NCI-H524 (cell line): ENCODE measurements at places on chromosomes 11 and 22.

GRCh38 chr11:285894-286220 is 3.1 kb upstream of the PGGHG start:
- DNase-seq: no peak

- peak; percentile 96 for DNase-seq
These were observed 4.6 kb upstream of the CABP7 start for GRCh38 chr22:29715240-29715639.

DNA sequence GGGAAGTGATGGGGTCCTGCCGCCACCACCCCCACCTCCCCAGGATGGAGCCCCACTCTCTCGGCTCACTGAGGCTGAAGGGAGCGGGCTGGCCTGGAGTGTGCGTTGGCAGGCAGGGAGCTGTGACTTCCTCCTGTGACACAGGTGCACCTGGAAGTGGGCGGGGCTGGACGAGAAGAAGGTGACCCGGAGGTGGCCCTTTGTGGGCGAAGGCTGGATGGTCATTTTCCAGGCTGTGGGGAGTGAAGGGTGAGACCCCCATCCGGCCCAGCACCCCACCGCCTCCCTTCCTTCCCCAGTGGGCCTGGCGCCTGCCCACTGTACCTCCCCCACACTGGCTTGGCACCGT is 15.3 kb downstream of the IL17REL start:
- DNase-seq: no peak

- no peak for DNase-seq
These were observed 91.6 kb upstream of the B3GAT1 start for GRCh38 chr11:134503596-134503995.

GRCh38 chr11:35717520-35717919 is 54.9 kb downstream of the TRIM44 start:
- DNase-seq: no peak

GRCh38 chr11:27041141-27041899 is 705 bp downstream of the BBOX1 start:
- DNase-seq: no peak

- no peak for DNase-seq
These were observed 326.7 kb upstream of the NCAM1 start for GRCh38 chr11:112634551-112634950.

DNA sequence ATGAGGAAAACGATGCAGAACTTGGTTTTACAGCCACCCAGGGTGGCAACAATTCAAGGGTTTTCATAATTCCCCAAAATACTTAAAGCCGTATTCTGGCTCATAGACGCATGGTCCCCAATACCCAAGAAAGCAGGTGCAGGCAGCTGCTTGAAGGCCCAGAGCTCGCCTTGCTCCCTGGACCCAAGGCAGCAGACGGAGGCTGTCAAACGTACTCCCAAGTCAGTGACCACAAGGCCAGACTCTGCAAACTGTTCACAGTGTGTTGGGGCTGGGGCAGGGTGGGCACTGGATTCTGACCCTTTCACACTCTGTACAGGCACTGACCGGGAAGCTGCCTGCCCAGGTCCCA is 21.5 kb downstream of the TMEM184B start:
- DNase-seq: no peak

DNA sequence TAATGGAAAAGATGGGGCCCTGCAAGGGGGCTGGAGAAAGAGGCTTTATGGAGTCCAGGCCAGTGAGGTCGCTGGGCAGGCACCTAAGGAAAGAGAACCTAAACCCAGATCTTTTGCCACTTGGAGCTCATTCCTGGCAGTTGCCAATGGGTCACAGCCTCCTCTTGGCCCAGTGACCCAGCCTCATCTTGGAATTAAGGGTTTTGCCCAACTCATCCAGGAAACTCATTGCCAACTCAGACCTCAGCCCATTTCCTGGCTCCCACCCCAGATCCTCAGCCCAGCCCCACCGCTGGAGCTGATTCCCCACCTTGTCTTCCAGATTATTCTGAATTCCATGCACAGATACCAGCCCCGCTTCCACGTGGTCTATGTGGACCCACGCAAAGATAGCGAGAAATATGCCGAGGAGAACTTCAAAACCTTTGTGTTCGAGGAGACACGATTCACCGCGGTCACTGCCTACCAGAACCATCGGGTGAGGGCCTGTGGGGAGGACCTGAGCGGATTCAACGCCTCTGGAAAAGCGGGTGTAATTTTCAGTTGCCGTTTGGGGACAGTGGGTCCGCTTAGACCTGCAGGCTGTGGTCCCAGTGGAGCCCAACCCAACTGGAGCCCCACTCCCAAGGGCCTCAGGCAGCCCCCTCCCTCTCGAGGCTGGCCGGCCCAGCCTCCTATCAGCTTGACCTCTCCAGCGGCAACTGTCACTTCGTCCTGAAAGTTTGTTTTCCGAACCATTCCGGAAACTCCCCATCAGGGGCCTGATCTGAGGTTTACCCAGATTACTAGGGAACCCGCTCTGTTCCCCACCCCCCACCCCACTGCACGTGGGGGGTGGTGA is 4.3 kb downstream of the TBX1 start:
- DNase-seq: no peak

DNA sequence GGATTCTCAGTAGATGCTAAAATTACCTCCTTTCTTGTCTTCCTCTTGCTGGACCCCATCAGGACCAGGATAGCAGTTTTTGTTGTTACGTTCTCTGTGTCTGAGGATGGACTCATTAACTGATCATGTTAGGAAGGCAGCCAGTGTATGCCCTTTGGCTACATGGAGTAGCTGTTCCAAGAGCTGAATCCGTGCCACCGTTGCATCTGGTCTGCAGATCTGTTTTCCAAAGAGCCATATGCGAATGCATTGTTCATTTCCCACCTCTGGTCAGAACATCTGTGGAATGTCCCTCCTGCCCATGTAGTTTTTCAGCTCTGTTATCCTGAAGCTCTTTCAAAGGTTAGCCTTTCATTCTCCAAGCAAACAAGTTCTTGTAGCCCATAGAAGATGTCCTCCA is 188.4 kb downstream of the SPON1 start:
- no peak for DNase-seq

GRCh38 chr22:43473441-43473840 is 61.6 kb downstream of the MPPED1 start:
- no peak for DNase-seq

DNA sequence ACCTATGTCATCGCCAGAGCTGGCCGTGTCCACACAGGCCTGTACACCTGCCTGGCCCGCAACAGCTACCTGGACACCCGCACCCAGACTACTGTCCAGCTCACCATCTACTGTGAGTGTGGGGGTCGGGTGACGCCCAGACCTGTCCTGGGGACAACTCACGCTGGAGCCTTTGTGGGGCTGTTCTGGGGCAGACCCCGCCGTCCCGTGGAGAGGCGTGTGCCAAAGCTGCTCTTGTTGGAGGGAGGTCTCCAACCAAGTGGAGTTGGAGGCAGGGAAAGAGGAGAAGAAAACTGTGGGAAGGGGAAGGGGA is 4.3 kb downstream of the VSIG10L2 start:
- no peak for DNase-seq

DNA sequence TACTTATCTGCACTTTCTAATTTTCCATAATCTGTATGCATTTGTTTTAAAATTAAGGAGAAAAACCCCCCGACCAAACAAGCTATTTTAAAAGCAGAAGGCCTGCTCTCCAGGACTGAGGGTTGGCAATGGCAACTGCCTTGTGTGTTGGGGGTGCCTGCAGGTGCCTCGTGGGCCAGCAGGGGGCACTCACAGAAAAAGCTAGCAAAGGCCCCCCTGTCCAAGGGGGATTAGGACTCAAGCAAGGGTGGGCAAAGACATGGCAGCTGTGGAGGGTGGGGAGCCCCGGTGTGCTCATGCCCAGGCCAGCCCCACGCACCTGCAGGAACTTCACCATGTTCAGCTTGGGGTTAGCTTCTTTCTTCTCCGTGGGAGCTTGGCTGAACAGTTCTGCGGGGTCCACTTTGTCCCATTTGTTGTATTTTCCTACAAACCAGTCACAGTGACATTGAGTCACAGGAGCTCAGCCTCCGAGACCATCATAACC is 10.3 kb downstream of the TOP3B start:
- peak; percentile 67 for DNase-seq

- no peak for DNase-seq
These were observed 81.6 kb downstream of the LRRC4C start for GRCh38 chr11:41377709-41378394.

DNA sequence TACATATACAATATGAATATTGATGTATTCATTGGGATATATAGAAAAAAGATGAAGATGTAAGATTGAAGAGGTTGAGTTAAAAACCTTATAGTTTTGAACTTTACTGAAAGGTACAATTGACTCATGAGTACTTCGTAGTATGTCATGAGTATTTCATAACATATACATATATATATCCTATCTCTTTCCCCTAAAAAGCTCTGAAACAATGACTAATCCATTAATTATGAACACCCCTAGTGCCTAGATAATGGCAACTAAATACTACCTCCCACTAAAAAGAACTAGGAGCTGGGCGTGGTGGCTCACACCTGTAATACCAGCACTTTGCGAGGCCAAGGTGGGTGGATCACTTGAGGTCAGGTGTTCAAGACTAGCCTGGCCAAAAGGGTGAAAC is 31.5 kb downstream of the SLC35F2 start:
- DNase-seq: no peak

GRCh38 chr22:19066531-19067271 is 55.5 kb downstream of the DGCR2 start:
- no peak for DNase-seq

GRCh38 chr22:32073262-32073661 is 30.2 kb downstream of the SLC5A1 start:
- DNase-seq: no peak

DNA sequence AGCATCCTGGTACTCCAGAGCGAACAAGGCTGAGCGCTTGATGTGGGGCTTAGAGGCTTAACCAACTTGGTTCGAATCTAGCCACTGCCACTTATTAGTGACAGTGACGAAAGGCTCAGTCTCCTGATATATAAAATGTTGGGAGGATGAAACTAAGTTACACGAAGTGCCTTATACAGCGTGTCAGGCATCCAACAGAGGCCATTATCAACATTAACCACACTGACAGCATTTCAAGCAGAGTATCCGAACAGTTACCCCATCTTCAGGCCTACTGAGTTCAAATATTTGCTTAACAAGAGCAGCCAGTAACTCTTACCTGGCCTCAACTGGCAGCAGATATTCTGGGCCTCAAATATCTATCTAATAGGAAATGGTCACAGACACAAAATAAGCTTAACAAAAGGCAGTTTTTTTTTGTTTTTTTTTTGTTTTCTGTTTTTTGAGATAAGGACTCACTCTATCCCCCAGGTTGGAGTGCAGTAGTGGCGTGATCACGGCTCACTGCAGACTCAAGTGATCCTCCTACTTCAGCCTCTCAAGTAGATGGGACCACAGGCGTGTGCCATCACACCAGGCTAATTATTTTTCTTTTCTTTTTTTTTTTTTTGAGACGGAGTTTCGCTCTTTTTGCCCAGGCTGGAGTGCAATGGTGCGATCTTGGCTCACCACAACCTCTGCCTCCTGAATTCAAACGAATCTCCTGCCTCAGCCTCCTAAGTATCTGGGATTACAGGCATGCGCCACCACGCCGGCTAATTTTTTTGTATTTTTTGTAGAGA is 2.9 kb downstream of the SERPIND1 start:
- DNase-seq: no peak

DNA sequence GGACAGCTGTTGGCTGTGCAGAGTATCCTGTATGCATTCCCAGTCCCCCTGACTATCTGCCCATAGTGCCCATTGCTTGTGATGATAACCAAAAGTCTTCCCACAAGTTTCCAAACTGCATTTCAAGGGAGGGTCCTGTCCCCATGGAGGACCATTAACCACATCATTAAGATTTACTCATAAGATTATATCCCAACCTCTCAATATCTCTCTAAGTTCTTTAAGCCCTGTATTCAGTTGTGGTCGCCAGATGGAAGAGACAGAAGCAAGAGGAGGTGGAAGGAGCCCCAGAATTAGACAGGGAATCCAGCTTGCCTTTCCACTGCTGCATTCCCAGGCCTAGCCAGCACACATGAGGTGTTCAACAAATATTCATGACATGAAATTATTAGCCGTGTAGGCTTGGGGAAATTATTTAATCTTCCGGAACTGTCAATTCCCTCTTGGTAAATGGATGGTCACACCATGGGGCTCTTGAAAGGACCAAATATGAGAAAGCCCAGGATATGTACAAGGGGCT is 42.6 kb upstream of the TIMP3 start:
- DNase-seq: no peak

GRCh38 chr11:637593-638521 is 788 bp downstream of the DRD4 start:
- no peak for DNase-seq

GRCh38 chr22:33569018-33569417 is 351.3 kb downstream of the LARGE1 start:
- no peak for DNase-seq

- DNase-seq: no peak
These were observed 59.1 kb downstream of the ST3GAL4 start for GRCh38 chr11:126414615-126415014.

DNA sequence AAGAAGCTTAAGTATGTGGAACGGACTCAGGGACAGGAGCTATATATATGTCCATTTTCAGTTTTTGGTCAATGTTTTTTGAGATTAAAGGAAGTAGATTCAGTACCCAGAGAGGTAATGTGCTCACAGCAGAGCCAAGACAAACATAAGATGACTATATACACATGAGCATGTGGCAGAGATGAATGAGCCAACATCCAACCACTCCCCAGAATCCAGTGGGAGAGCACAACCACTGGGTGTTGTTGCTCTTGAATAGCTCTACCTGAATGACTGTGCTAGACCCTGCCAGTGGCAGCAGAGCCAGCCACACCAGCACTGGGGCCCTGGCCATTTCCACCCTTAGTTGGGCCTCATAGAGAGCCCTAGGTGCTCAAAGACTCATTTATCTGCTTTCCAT is 10.7 kb upstream of the SYTL2 start:
- DNase-seq: no peak

DNA sequence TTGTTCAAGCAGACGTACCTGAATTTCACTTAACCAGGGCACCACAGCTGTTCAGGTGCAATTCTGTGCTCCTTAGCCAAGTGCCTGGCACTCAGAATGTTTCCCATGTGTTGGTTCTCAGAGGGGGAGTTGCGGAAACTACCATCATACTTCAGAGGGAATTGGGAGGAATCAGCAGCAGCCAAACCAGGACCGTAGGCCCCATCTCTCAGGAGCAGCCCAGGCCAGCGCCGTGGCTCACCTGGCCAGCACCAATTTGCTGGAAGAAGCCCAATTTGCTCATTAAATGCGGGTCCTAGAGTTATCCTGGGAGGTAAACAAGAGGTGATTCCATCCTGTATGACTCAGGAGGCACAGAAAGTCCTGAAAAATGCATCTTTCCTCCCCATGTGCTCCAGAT is 435.4 kb downstream of the BRD1 start:
- no peak for DNase-seq

- peak; percentile 27 for DNase-seq
These were observed at the start of gene BCR for GRCh38 chr22:23180301-23180892. BCR (plus strand) TSS chr22:23180509; CDS start chr22:23180961, 452 bp downstream.

DNA sequence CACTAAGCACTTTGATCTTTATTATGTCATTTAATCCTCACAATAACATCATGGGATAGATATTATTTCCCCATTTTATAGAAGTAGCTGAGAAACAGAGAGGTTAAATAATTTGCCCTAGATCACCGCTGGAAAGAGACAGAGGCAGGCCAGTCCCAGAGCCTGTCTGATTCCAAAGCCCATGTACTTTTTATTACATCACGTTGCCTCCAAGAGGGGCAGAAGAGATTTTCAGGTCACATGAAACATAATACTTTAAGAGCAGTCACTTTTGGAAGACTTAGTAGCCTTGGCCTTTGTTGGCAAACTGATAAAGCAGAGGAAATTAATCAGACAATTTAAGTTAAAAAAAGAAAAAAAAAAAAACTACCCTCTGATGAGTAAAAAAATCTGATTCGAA is 200.2 kb upstream of the ARHGAP20 start:
- peak; percentile 4 for DNase-seq

- no peak for DNase-seq
These were observed 97.7 kb upstream of the PARVA start for GRCh38 chr11:12279672-12280108.

GRCh38 chr11:93784935-93785360 is 866 bp downstream of the MED17 start:
- no peak for DNase-seq
